ENCODE measurements at places on chromosomes 4 and X.

DNA sequence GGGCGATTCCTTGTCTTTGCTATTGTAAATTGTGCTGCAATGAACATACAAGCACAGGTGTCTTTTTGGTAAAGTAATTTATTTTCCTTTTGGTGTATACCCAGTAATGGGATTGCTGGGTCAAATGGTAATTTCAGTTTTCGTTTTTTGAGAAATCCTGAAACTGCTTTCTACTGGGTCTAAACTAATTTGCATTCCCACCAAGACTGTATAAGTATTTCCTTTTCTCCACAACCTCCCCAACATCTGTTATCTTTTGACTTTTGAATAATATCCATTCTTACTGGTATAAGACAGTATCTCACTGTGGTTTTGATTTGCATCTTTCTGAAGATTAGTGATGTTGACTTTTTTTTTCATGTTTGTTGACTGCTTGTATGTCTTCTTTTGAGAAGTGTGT is 2506.0 kb downstream of the PCDH7 start:
- DNase-seq = no peak

- DNase-seq = no peak
Observed at GRCh38 chr4:141540643-141541042, 95.7 kb upstream of the IL15 start.

DNA sequence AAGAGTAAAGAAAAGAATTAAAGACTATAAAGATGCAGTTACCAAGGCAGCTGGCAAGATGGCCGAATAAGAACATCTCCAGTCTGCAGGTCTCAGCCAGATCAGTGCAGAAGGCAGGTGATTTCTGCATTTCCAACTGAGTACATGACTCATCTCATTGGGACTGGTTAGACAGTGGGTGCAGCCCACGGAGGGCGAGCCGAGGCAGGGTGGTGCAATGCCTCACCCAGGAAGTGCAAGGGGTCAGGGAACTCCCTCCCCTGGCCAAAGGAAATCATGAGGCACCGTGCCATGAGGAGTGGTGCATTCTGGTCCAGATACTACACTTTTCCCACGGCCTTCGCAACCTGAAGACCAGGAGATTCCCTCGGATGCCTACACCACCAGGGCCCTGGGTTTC is 20.5 kb downstream of the SPIN4 start:
- DNase-seq = no peak

GRCh38 chrX:2600564-2600963 is 90.5 kb upstream of the CD99 start:
- DNase-seq = no peak

- DNase-seq = no peak
Observed at GRCh38 chrX:43481576-43481975, 174.5 kb upstream of the MAOA start.

DNA sequence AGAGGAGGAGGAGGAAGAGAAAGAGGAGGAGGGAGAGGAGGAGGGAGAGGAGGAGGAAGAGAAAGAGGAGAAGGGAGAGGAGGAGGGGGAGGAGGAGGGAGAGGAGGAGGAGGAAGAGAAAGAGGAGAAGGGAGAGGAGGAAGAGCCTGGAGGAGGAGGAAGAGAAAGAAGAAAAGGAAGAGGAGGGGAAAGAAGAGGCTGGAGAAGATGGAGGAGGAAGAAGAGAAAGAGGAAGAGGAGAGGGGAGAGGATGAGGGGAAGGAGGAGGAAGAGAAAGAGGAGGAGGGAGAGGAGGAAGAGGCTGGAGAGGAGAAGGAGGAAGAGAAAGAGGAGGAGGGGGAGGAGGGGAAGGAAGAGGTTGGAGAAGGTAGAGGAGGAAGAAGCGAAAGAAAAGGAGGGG is 46.0 kb upstream of the SHOX start:
- no peak for DNase-seq

All from GM12865 (cell line).